HCT116 (cell line): ENCODE measurements at places on chromosomes 11 and 22. TPM values are rescaled to one million over a fixed set of nuclear protein-coding genes. Genes with fewer than 3 reads are reported as not detected.

Gene FAM227A
- total RNA-seq = 3.9 TPM

Gene AIFM3
- total RNA-seq = 9.7 TPM

Gene PATE2
- total RNA-seq = not detected

DNA sequence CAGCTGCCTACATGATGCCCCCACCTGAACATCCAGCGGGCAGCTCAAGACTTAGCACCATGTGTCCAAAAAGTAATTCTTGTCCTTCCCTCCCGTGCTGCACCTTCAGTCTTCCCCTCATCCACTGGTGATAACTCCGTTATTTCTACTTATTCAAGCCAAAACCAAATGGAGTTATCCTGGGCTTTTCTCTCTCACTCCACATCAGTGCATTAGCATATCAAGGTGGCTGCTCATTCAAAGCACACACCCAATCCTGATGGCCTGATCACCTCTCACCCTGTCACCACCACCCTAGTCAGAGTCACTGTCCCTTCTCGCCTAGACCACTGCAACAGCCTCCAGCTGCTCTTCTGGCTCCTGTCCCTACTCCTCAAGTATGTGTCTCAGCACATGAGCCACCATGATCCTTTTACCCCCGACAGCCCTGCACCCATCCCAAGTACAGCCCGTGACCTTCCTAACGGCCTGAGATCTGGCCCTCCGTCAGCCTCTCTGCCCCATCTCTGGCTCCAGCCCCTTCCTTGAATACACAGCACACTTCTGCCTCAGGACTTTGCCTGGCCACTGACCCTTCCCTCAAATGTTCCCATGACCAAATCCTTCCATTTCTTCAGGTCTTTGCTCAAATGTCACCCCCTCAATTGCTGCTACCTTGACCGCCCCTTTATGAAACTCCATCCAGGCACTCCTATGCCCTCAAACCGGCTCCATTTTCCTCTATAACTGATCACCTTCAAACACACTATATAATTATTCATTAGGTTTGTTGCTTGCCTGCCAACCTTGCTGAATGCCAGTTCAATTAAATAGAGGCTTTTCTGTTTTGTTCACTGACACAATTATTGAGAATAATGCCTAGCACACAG, 19.7 kb upstream of the SLC25A1 start:
- DNase-seq = no peak

GRCh38 chr22:50160947-50161346, 9.6 kb upstream of the PANX2 start:
- no peak for DNase-seq
